ENCODE measurements at places on chromosomes 12 and 14.

- peaks cover 14% of the 10 kb centered on the region for H3K4me1 ChIP-seq
- H3K36me3 ChIP-seq, result peaks cover 62% of the 10 kb centered on the region
- no peaks in the 10 kb centered on the region for H3K27me3 ChIP-seq
- peak overlapping the region; percentile 53 for H3K27ac ChIP-seq
These were observed 13.0 kb upstream of the SNAPC1 start for GRCh38 chr14:61749264-61749663.

- peaks cover 7% of the 10 kb centered on the region for H3K27me3 ChIP-seq
- DNase-seq, result no peak
- no peak overlapping the region for H3K4me3 ChIP-seq
- H3K36me3 ChIP-seq, result no peaks in the 10 kb centered on the region
These were observed 77.9 kb downstream of the TMEM30B start for GRCh38 chr14:61203081-61203753.

DNA sequence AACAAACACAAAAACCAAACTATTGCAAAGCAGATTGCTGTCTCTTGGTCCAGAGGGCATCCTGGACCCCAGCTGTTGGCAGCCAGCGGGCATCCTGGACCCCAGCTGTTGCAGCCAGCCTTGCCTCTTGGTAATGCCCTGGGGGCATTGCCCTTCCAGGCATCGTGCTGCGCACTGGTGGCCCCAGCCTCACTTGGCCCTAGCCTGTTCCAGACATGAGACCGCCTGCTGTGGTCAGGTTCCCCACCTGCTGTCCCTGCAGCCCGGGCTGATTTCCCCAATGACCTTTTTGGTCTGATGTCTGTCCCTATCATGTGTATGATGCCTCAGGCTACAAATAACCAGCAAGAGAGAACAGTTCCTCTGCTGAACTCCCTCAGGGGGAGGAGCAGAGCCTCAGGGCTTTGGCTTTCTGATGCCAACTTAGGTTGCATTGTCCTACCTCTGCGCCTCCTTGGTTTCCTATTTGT lies 20.8 kb downstream of the MLXIP start:
- H3K4me1 ChIP-seq, result peaks cover 41% of the 10 kb centered on the region
- DNase-seq, result no peak
- no peaks in the 10 kb centered on the region for H3K36me3 ChIP-seq
- no peak overlapping the region for H3K4me3 ChIP-seq

DNA sequence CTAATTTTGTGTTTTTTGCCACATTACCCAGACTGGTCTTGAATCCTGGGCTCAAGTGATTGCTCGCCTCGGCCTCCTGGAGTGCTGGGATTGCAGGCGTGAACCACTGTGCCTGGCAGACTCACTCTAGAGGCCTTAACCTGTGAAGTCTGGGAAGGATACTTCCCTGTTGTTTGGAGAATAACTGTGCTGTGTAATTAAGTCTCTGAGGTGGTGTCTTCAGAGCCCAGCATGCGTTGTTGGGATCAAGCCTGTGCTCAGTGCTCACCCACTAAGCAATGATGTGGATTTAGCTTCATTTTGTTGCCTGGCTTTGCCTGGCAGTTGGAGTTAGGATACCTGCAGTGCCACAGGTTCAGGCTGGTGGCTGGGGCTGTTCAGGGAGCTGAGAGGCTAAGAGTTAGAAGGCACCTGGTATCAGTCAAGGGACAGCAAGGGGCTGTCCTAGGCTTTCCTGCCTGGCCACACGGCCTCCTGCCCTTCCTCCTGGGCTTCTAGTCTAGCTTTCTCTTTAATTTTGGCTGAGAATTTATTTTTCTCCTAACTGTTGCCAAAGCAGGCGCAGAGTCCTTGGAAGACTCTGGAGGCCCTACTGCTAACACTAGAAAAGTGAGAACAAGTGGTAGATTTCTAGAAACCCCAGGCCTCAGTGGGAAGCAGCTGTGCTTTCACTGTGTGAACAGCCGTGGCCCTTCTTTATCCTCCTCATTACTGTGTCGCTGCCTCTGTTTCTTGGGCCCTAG lies 38.5 kb downstream of the EP400 start:
- DNase-seq, result no peak
- peak overlapping the region; percentile 99 for H3K27ac ChIP-seq
- H3K4me1 ChIP-seq, result peaks cover 44% of the 10 kb centered on the region

DNA sequence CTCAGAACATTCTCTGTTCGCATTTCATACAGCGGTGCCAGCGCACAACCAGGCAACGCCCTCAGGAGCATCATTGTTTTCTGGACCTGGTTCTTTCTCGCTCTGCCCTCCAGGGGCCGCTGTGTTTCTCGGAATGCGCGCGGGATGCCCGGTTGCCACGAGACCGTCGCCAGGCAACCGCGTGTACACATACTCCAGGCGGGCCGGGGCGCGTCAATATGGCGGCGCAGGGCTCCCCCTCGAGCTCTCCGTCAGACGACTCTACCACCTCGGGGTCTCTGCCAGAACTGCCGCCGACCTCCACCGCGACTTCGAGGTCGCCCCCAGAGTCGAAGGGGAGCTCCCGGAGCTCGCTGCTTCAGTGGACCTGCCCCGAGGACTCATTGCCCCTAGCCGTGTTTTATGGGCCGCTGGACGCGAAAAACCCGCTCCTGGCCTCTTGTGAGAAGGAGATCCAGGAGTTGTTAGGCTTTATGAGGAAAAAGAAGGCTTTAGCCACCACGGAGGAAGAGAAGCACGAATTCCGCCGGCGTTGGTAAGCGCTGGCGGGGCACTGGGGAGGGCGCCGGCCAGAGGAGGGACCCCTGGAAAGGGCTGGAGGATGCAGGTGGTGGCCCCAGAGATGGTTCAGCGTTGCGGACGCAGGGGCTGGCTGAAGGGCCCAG lies at the start of gene CFAP54:
Gene CFAP54 (plus strand): TSS at position 186 of the 665 bp plus-strand sequence. CDS start 33 bp downstream, at position 219.
- H3K36me3 ChIP-seq, result no peaks in the 10 kb centered on the region
- peaks cover 5% of the 10 kb centered on the region for H3K4me1 ChIP-seq
- no peaks in the 10 kb centered on the region for H3K27me3 ChIP-seq
- peak; percentile 94 for DNase-seq
- peak within 1 kb of the TSS; percentile 11 for H3K27ac ChIP-seq
